Large intestine (tissue), 12 donors: ENCODE measurements at places on chromosomes 6 and 20.

DNA sequence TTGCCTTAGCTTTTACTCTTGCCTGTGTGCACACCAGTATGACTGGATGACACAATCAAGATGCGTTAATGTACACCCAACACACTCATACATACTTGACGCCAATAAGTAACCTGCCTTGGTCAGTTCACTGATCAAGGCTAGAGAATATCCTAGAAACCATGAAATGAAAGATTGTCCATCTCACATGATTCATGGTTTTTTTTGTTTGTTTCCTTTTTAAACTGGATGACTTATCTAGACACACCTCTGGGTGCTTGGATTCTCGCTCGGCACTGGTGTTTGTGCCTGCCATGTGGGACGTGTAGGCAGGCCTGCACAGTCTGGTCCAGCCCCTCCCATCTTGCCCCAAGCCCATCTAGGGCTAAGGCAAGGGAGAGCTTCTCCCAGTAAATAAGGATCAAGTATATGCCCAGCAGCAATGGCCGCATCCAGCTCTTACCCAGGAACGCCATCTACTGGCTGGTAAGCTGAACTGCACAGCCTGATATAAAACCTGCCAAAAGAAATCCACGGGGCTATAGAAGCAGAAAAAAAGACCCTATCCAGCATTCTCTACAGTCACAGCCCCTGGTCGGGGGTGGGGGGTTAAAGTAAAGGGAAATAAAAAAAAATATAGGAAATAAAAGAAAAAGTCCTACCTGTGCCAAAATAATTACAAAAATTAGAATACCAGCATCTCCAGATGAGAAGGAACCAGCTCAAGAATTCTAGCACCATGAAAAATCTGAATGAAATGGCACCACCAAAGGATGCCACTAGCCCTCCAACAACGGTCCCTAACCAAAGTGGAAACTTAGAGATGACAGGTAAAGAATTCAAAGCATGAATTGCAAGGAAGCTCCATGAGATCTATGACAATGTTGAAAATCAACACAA is 73.3 kb downstream of the OTOR start:
- H3K4me1 ChIP-seq, result no peaks in the 10 kb centered on the region
- no peaks in the 10 kb centered on the region for H3K27me3 ChIP-seq

DNA sequence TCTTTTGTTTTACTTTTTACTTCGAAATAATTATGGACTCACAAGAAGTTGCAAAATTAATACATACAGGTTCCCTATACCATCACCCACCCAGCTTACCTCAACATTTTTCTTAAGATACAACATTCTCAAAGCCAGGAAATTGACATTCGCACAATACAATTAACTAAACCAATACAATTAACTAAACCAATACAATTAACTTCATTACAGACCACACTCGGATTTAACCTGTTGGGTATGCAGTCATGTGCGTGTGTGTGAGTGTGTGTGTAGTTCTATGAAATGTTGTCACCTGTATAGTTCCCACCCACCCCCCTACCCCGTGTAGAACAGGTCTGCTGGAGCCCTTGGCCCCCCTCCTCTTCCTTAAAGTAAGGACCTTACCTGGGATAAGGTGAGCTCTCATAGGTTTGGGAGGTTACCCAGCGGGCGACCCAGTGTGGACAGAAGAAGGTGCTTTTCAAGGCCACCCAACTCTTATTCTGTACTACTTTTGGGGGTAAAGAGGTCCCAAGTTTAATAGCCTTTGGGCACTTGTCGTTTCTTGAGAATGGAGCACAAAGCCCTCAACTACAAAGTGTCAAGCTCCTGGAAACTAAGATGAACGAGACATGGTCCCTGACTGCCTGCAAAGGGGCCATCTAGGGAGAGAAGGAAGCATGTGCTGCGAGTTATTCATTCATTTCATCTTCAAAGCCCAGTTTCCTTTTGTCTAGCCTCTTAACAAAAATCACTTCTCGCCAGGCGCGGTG is 544 bp upstream of the STK38 start:
- H3K27ac ChIP-seq, result peak overlapping the region; percentile 63
- no peaks in the 10 kb centered on the region for H3K27me3 ChIP-seq
- H3K36me3 ChIP-seq, result no peaks in the 10 kb centered on the region
- H3K4me1 ChIP-seq, result peaks cover 18% of the 10 kb centered on the region

GRCh38 chr6:126388104-126388598 is 48.2 kb downstream of the CENPW start:
- DNase-seq, result no peak
- no peak overlapping the region for H3K27ac ChIP-seq
- no peak overlapping the region for H3K4me3 ChIP-seq

DNA sequence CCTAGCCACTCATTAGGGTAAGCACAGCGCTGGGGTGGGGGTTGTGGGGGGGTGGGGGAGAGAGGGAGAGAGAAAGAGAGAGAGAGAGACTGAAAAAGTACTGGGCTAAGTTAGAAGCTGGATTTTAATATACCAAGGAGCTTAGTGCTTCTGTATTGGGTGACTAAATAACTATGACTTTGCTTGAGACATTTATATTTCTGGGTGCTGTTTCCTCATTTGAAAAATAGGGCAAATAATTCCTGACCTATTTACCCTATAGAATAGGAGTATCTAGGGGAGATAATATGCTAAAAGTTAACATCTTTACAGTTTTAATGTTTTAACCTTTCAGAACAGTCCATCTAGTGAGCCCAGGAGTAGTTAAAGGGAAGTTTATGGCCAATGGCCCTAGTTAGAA is 7.7 kb downstream of the NKAIN2 start:
- no peak overlapping the region for H3K27ac ChIP-seq
- no peaks in the 10 kb centered on the region for H3K36me3 ChIP-seq
- H3K27me3 ChIP-seq, result peaks cover 3% of the 10 kb centered on the region
- DNase-seq, result no peak

DNA sequence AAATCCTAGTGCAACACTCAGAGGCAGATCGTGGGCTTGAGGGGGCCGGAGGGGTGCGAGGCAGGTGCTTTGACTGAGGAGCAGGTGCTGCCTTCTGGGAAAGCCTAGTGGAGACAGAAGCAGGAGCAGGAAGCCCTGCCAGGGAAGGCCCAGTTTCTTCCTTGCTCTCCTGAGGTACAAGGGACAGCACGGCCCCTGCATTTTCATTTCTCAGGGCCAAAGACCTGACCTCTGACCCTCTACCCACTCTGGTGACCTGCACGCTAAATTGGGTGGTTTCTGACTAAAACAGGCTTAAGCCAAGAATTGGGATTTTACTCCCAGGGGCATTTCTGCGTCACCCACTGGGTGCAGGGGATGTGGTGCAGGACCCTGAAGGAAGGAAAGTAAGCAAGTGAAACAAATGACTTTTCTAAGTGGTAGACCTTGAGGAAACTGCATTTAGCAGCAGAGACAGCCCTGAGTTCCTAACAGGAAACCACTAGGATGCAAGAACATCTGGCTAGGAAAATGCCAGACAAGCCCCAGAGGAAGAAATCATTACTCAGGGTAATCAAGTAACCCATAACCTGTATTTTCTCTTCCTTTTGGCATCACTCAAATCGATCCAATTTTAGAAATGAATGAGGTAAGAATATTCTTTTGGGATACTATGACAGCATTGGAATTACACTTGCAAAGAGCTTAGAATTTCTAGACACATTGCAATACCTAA is 141.7 kb downstream of the CD164 start:
- no peak for DNase-seq
- H3K4me3 ChIP-seq, result no peak overlapping the region
- H3K4me1 ChIP-seq, result peaks cover 15% of the 10 kb centered on the region

DNA sequence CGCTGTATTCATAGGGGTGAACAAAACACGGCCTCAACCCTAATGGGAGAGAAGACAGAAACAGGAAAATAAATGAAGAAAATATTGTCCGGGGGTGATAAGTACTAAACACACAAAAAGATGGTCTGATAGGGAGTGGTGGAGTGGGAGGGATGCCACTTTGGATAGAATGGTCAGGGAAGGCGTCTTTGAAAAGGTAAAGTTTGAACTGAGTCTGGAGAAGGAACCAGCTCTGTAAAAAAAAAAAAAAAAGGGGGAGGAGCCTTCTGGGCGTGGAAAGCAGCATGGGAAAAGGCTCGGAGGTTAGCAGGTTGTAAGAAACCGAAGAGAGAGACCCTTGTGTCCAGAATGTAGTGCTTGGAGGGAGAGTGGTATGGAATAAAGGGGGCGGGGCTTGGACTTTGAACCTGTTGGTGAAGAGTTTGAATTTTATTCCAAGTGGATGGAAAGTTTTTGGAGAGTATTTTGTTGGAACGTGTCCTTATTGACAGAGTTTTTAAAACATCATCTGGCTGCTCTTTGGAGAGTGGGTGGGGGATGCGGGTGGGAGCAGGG is 1.8 kb downstream of the CHMP4B start:
- peak; percentile 78 for DNase-seq
- no peaks in the 10 kb centered on the region for H3K27me3 ChIP-seq
- H3K4me3 ChIP-seq, result peak overlapping the region; percentile 87

DNA sequence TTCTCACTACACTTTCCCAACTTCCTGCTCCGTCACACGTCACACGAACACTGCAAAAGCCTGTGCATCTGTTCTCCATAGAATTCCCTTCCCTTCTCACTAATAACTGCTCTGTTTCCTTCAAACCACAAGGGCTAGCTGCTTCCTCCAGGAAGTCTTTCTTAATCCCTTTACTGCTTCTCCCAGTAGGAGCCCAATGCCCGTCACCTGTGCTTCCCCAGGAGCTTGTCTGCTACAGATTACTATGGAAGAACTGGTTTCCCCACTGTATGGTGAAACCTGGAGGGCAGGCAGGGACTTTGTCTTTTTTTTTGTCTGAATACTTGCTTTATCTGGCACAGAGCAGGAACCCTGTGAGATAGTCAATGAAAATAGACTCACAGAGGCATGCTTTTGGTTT is 444.7 kb upstream of the MAP3K7 start:
- no peaks in the 10 kb centered on the region for H3K36me3 ChIP-seq
- no peak for DNase-seq
- H3K4me1 ChIP-seq, result no peaks in the 10 kb centered on the region
- no peak overlapping the region for H3K4me3 ChIP-seq

DNA sequence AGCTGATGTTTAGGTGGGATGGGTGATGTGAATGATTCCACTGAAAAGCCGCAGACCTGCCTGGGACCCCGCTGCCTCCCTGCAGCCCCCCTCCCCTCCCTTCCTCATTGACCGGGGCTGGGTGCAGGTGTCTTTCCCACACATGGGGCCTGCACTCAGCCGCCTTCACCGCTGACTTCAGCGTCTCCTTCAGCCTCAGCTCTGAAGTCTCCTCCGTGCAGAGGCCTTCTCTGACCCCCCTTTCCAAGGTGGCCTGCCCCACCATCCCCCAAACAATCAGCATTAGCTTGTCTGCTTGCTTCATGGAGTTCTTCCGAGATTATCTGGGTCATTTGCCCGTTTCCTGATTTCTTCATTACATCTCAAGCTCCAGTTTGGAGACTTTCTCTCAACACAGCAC is 140.7 kb downstream of the SMOC2 start:
- H3K4me1 ChIP-seq, result peaks cover 3% of the 10 kb centered on the region
- H3K36me3 ChIP-seq, result no peaks in the 10 kb centered on the region
- H3K4me3 ChIP-seq, result no peak overlapping the region
- H3K27me3 ChIP-seq, result peaks cover 22% of the 10 kb centered on the region
- no peak for DNase-seq

- peaks cover 72% of the 10 kb centered on the region for H3K36me3 ChIP-seq
- no peaks in the 10 kb centered on the region for H3K4me1 ChIP-seq
- H3K27me3 ChIP-seq, result no peaks in the 10 kb centered on the region
These were observed 26.0 kb downstream of the PRPF6 start for GRCh38 chr20:64006902-64007301.

- no peak overlapping the region for H3K27ac ChIP-seq
- no peak for DNase-seq
- H3K27me3 ChIP-seq, result no peaks in the 10 kb centered on the region
- no peaks in the 10 kb centered on the region for H3K4me1 ChIP-seq
These were observed 631.4 kb downstream of the CDH26 start for GRCh38 chr20:60589623-60590022.
